ENCODE measurements at places on chromosomes 6 and 20.
A peak's percentile ranks its signal among the peaks of the same experiment; 100 is the strongest.

- DNase-seq: no peak
Measured at GRCh38 chr6:93894521-93894920, 475.2 kb upstream of the EPHA7 start.

- DNase-seq: no peak
Measured at GRCh38 chr6:100246206-100246605, 218.5 kb downstream of the SIM1 start.

DNA sequence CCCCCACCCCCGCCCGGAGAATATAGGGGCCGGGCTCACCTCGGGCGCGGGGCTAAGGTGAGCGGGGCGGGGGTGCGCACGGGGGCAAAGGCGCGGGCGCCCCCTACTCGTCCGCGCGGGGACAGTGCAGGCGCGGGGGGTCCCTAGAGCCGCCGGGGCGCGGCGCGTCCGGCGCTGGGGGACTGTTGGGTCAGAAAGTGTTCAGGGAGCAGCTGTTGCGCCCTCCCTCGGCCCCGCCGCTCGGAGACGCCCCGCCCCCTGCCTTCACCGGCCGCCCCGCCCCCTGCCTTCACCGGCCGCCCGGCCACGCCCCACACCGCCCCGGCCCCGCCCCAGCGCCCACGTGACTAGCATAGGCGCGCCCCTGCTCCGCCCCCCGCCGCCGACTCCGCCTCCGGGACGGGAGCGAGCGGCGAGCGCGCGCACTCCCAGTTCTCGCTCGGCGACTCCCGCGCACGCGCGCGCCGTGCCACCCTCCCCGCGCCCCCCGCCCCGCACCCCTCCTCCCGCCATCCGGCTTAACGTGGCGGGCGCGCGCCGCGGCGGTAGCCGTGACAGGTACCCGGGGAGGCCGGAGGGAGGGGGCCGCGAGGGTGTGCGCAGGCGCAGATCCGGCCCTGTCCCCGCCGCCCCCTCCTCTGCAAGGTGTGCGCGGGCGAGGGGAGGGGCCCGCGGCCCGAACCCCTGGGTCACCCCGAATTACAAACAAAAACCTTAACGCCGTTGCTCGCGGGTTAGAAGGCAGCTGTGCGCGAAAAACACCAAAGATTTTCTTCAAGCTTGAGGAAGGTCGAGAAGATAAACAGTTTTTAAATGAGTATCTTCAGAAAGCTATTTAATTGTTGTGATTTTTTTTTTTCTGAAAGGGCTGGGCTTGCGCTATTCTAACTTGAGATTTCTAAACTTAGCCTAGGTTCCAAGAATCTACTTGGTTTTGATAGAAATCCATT lies 704 bp upstream of the ZNF217 start:
- DNase-seq: peak; percentile 83

GRCh38 chr6:160792708-160793107 lies 90.7 kb downstream of the PLG start:
- DNase-seq: no peak

GRCh38 chr6:12916006-12916405 lies 199.4 kb downstream of the PHACTR1 start:
- no peak for DNase-seq

DNA sequence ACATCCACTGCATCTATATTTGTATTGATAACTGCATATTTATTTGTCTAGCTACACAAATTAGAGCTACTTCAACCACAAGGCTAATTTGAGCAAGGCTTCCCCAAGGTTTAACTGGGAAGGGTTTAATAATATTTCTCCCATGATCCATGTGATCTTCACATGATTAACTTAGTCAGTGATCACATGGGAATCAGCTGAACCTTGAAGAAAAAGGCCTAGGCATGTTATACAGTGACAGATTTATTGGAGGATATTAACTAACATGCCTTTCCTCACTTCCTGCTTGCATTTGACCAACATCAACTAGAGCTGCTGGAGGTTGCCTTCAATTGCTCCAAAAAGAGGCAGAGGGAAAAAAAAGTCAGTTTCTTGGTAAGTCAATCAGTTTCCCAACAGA lies 417.0 kb downstream of the HAO1 start:
- DNase-seq: no peak

- no peak for DNase-seq
Measured at GRCh38 chr20:36035745-36036144, 67.4 kb downstream of the CNBD2 start.

DNA sequence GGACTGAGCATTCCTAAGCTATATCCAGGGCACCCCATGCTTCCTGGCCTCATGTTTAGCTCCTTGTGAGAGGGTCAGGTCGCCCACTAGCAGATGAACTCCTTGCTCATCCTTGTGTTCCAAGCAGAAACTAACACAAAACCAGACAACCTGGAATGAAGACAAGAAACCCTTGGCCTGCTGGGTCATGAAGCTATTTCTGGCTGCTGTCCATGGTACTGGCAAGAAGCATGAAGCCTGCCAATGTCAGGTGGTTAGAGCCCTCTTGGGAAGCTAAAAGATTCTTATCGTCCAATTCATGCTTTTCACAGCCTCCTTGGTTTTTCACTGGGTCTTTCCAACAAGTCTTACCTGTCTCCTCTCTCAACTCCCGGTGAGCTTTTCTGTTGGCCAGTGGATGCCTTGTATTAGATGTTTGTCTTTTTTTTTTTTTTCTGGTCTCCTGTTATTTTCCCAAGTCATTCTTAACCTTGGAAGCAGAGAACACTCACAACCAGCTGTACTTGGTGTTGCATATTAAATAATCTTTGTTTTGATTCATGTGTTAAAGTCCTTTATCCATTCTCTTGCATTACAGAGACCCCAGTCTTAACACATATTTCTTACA lies 180.3 kb downstream of the ANKRD60 start:
- DNase-seq: no peak

GRCh38 chr6:139392794-139393193 lies 18.3 kb upstream of the CITED2 start:
- no peak for DNase-seq

DNA sequence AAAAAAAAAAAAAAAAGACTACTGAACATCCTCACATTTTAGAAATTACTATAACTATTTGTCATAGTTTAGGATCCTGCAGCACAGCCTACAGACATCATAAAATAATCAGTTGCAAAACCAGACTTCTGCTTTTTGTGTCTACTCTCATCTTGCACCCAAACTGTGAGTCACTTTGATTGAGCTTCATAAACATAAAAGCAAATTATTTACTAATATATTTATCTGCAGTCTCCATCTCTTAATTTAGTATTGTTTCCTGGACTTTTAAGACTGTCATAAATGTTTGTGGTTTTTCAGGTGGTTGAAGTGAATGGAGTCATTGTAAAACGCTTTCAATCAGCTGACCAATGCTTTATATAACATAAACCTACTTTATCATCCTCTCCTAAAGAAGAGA lies 14.8 kb upstream of the CALHM6 start:
- no peak for DNase-seq

- DNase-seq: no peak
Measured at GRCh38 chr6:53805016-53805415, 10.2 kb downstream of the LRRC1 start.

DNA sequence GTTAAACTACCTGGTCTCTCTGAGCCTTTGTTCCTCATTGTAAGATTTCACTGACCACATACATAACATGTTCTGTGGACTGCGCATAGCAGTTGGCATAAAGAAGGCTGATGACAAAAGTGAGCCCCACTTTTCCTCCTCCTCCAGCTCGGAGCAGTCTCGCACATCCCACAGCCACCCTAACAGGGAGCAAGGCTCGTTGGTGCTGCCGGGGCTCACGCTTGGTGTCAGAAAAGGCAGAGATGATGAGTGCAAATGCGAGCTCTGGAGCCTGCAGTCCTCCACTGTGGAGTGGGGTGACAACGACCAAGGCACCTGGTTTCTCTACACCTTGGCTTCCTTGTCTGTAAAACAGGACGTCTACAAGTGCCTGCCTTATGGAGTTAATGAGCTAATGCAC lies 9.7 kb downstream of the TGM3 start:
- no peak for DNase-seq

DNA sequence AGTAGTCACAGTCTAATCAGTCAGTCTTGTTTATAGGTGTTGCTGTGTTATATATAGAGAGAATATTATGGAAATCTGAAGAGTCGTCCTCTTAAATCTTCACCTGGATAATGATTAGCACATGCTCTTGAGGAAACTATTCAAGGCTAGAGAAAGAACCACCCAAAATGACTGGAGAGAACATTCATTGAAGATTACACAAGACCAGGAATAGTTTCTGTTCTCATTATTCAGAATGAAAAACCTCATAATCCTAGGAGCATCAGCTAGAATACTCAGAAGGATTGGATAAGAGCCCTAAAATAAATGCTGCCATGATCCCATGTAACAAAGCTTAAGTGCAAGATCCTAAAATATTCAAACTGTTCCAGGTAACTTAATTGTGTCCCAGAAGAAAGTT lies 278.2 kb upstream of the PREP start:
- no peak for DNase-seq

DNA sequence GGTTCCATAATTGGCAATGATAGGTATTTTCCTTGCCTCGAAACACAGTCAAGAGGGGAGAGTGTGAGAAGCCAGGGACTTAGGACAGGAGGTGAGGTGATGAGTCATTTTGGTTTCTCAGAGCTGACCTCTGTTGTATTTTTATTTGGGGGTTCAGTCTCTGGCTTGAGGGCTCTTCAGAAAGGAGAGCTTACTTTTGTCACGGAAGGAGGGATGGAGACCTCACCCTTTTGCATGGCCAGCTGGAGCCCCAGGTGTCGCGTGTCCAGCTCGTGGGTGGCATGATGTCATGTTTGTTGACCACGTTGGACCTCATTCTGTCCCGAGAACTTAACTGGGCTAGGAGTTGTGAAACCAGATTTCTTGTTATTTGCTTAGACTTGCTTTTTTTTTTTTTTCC lies 293.9 kb downstream of the QKI start:
- no peak for DNase-seq

GRCh38 chr6:25477006-25477590 lies 174.9 kb upstream of the SCGN start:
- no peak for DNase-seq

DNA sequence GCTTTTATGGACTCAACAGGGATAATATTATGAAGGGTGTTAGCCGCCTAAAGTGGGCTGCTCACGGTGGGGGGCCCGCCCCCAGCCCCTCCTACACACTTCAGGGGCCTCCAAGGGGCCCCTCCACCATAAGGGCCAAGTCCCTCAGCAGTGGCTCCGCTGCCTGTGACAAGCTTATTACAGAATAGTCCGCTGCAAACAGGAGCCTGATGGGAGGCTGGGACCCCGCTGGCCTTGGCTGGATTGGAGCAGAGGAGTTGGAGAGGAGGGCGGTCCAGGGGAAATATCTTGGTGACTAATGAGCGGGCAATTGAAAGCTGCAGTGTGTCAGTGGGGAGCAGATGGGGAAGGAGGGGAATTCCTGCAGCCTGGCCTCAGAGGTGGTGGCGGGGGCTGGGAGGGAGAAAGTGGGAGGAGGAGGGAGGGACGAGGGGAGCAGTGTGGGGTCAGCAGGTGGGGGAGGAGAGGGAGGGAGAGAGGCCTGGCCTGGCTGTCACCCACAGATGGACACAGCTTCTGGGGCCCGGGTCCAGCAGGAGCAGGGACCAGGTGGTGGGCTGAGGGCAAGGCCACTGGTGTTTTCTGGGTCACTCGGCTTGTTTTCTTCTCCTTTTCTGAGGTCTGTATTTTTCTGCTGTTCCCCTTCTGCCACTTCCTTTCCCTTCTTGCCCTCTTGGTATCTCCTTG lies 57.6 kb upstream of the FOXP4 start:
- DNase-seq: no peak

GRCh38 chr6:42165016-42165415 lies 8.1 kb upstream of the GUCA1A start:
- DNase-seq: no peak

DNA sequence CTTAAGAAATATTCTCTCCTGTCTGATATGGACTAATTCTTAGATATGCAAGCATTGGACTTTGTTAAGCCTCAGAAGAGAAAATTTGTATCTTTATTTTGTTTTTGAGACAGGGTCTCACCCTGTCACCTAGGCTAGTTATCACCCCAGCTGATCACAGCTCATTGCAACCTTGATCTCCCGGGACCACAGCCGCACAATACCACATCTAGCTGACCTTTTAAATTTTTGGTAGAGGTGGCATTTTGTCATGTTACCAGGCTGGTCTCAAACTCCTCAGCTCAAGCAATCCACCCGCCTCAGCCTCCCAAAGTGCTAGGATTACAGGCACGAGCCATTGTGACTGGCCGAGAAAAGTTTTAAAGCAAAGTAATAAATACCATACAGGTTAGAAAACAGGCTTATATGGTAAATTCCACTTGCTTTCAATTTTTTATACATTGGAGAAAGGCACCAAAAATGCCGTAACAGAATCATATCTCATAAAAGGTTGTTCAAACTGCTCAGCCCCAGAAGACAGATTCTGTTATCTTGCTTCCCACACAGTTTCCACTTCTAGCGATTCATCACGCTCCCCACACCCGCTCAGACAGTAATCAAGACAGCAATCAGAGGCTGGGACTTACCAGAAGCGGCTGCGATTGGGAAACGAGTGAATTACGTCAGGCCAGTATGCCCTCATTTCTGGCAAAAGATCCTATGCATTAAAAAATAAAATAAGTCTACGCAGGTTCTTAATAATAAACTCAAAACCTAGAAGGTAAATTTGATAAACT lies 13.8 kb downstream of the RNASET2 start:
- no peak for DNase-seq

DNA sequence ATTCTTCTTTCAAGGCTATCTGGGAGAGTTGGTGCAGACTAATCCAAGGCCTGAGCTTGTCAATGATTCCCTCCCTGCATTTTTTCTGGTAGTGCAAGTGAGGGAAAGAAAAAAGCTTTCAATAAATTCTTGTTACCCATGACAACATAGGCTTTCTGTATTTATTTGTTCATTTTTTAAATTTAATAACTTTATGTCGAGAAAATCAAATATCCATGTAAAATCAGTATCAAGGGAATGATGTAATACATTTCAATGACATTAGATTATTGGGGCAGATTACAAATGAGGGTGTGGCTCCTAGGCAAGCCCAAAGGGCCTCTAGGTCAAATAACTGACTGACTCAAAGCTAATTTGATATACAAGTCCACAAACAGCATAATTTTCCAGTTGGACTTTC lies 104.0 kb downstream of the GJA1 start:
- DNase-seq: no peak

GRCh38 chr6:2765896-2766766 lies 938 bp downstream of the WRNIP1 start:
- no peak for DNase-seq

- no peak for DNase-seq
Measured at GRCh38 chr20:32674362-32674789, 635 bp upstream of the C20orf203 start.

GRCh38 chr6:99498421-99498820 lies 16.8 kb downstream of the USP45 start:
- DNase-seq: no peak
